Renal pelvis (tissue), 12 donors: ENCODE measurements at places on chromosomes 1 and 21. TPM values are rescaled to one million over a fixed set of nuclear protein-coding genes. Genes with fewer than 3 reads are reported as not detected.

DNA sequence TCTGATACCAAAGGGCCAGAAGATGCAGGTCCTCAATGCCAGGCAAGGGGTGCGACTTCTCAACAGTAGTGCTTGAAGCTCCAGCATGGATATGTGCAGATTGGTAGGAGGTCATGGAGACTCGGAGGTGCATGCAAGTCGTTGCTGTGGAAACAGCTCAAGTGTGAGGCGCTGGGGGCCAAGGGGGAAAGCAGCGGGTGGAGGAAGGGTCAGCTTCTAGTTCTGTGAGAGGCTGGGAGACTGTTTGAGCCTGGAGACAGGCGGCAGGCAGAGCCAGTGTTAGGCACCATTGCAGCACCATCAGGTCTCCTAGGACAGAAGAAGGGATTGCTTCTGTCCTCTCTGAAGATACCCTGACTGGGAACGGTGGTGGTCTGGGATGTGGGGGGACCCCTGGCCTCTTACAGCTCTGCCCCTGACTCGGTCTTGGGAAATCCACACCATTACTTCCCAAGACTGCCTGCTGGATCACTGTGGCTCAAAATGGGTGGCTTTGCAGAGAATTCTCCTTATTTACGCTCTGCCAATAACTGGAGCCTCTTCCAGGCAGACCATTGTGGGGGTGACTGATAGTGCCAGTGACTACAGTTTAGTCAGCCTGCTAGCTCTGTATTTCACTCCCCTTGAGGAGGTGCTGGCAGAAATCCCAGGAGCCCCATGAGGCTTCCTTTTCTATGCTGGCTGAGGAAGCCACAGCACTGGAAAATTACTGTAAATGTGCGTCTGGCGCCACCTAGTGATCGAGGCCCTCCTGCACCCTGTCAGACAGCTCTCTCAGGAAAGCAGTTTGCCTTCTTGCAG lies 46.3 kb upstream of the VANGL1 start:
- DNase-seq = peak; percentile 86

DNA sequence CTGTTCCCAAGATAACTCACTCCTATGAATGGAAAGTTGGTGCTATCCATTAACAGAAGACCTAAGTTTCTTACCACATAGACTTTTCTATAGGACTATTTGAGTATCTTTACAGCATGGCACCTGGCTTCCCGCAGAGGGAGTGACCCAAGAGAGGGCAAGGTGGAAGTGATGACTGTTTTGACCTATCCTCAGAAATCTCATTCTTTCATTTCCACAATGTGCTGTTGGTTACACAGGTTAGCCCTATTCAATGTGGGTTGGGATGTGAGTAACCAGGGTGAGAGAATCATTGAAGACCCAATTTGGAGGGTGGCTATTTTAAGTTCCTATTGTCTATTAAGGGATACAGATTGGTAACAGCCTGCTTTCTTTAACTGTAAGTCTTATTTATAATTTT lies 38.3 kb upstream of the NEXN start:
- DNase-seq = no peak

GRCh38 chr1:1358433-1359271 lies at the start of gene MXRA8:
Gene MXRA8, minus strand, starts transcription at chr1:1358555. Its CDS starts 51 bp downstream, at chr1:1358504.
- DNase-seq = peak; percentile 72

DNA sequence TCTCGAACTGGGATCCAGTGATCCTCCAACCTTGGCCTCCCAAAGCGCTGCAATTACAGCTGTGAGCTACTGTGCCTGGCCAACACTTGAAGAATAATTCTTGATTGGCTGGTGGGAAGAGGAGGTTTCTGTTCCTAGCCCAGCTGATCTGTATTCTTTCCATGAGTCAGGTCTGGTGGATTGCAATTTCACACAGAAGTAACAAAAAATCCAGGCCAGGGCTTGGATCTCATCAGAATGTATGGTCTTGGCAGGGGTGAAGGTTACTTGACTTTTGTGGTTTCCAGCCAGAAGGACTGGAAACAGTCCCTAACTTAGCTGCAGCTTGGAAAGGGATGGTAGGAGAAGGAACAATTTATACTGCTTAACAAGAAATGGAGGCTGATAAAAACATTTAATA lies 5.1 kb upstream of the HP1BP3 start:
- no peak for DNase-seq

TMEM269 gene
- 1.0 TPM for polyA plus RNA-seq

PLEKHN1 gene
- polyA plus RNA-seq = 0.44 TPM

GRCh38 chr1:46689897-46690296 lies 18.2 kb downstream of the TEX38 start:
- DNase-seq = no peak

GRCh38 chr1:1599030-1599934 lies 653 bp downstream of the FNDC10 start:
- no peak for DNase-seq

GRCh38 chr21:32411350-32412161 lies 950 bp upstream of the EVA1C start:
- DNase-seq = peak; percentile 16

GRCh38 chr1:15332952-15333715 lies 76.6 kb upstream of the EFHD2 start:
- DNase-seq = no peak

- DNase-seq = no peak
Measured at GRCh38 chr21:43834146-43834905, 30.7 kb upstream of the AGPAT3 start.

CASZ1 gene
- polyA plus RNA-seq = 19.6 TPM

DNA sequence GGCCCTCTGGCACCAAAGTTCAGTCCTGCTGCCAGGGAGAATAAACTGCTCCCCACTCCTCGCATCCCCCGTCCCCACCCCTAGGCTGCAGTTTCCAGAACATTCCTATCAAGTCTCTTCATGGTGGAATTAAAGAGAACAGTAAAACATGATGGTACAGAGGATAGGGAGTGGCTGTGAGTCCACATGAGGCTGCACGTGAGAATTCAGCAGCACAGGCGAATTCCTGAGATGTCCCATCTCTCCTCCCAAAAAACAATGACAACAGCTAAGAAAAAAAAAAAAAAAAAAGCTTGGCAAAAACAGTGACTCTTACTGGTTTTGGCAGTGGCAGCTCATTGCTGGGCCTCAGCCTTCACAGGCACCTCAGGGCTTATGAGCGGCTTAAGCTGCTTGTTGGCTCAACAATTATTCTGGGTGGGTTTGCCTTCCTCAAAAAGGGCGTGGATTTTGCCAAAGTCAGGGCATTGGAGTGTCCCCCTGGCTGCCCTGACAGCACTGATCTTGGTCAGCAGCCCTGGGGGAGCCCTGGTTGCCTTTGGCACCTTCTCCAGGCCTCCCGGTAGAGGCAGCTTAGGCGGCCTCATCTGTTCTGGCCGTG lies 5.7 kb upstream of the IFFO2 start:
- no peak for DNase-seq

ADAMTS5 gene
- 17.6 TPM for polyA plus RNA-seq

DNA sequence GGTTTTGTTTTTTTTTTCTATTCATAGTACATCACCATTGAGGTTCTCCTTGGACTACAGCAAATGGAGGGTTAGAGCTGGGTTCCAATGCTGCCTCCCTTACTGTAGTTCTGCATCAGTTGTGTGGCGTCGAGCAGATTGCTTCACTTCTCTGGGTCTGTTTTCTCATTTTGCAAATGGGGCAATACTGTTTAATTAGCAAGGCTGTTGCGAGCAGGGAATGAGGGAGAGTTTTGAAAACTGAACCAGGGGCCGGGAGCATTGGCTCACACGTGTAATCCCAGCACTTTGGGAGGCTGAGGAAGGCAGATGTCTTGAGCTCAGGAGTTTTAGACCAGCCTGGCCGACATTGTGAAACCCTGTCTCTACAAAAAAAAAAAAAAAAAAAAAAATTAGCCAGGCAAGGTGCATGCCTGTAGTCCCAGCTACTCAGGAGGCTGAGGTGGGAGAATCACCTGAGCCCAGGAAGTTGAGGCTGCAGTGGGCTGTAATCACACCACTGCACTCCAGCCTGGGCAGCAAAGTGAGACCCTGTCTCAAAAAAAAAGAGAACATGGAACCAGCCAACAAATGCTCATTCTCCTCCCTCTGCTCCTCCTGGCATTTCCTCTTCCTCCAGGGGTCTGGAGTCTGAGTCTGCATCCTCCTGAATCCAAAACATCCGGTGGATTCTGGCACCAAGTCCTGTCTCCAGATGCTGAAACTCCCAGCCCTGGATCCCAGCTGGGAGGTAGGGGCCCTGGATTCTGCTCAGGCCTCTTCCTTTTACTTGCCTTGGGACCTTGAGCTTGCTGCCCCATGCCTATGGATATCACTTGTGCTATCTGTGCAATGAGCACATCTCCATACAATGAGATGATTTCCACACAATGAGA lies 3.7 kb upstream of the PLOD1 start:
- DNase-seq = peak; percentile 16

DNA sequence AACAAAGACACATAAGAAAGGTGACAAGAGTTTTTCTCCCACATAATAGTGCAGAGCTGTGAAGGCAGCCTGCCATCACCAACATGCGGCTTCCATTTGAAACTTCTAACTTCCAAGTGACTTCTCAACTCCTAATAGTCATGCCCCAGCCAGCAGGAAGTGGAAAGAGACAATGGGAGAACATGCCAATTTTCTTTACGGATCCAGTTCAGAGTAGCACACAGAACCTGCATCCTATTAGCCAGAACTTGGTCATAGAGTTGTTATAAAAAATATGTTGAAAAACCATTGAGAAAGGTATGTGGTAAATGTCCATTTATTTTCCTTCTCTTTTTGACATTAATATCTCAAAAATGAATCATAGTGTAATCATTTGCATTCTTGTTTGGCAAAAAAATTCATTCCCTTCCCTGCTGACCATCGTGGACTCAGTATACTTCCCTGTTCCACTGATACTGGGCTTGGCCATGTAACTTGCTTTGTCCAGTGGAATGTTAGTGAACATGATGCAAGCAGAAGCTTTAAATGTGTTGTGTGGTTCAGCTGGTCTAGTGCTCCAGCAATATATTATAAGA lies 197.4 kb downstream of the SEC16B start:
- no peak for DNase-seq

- peak; percentile 41 for DNase-seq
Measured at GRCh38 chr21:31730712-31731055, 1.2 kb downstream of the SCAF4 start.

FMO2 gene
- polyA plus RNA-seq = 0.70 TPM

DNA sequence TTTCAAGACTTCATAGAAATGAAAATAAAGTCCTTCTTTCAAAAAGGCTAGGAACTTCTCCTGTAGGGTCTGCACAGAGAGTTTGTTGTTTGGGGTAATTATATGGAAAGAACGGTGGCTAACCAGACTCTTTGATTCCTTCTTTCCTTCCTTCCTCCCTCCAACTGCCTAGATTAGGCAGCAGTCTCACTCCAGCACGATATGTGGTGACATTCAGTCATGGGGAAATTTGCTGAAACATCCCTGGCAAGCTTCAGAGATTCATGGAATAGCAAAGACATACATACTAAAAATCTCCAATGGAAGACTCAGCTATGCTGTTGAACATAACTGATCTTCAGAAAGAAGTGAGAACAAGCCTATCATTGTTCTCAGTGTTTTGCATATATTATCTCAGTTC lies 4.3 kb downstream of the NTMT2 start:
- DNase-seq = no peak

DNA sequence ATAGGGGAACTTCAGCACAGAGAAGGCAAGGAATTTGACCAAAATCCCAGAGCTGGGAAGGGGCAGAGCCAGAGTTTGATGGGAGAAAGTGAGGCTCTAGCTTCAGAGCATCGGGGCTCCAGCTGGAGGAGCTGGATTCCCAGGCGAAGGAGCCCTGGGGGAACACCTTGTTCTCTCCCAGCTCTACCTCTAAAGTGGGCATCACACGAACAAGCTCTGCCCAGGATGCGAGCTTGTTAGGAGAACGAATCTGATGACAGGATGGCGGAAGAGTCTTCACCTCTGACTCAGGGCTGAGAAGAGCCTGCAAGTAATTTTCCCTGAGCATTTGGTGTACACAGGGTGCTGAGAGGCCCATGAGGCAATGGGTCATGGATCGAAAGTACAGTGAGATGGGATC lies 22.0 kb downstream of the TNNT2 start:
- no peak for DNase-seq

- no peak for DNase-seq
Measured at GRCh38 chr1:167016100-167016750, 27.1 kb downstream of the MAEL start.

CELA3B gene
- polyA plus RNA-seq = not detected

GRCh38 chr1:55500601-55501000 lies 285.4 kb upstream of the USP24 start:
- DNase-seq = no peak

GRCh38 chr1:11700601-11701467 lies 9.3 kb downstream of the DRAXIN start:
- no peak for DNase-seq

DNA sequence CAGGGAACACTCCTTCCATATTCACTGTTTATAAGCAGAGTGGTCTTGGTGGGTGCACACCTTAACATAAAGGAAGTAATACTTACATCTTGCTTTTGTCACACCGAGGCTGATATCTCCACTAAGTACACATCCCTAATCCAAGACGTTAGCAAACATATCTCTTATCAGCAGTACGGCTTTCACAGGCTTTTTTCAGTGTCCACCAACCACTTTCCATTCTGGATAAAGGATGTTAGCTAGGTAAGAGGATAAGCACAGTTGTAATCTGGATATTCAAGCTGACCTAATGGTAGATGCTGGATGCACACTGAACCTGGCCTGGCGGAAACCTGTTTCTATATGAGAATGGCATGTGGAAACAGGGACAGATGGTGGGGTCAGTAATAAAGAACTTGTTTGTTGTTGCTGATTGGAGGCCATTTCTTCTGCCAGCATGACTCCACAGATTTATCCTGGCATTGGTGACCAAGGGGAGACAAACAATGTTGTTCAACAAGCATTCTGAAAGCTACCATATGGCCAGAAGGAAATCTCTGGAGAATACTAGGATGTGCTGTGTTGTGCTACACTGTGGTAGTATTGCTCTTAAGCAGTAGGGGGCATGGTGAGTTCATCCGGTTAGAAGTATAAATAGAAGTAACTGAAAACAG lies 416.4 kb downstream of the PTBP2 start:
- DNase-seq = peak; percentile 57

DNA sequence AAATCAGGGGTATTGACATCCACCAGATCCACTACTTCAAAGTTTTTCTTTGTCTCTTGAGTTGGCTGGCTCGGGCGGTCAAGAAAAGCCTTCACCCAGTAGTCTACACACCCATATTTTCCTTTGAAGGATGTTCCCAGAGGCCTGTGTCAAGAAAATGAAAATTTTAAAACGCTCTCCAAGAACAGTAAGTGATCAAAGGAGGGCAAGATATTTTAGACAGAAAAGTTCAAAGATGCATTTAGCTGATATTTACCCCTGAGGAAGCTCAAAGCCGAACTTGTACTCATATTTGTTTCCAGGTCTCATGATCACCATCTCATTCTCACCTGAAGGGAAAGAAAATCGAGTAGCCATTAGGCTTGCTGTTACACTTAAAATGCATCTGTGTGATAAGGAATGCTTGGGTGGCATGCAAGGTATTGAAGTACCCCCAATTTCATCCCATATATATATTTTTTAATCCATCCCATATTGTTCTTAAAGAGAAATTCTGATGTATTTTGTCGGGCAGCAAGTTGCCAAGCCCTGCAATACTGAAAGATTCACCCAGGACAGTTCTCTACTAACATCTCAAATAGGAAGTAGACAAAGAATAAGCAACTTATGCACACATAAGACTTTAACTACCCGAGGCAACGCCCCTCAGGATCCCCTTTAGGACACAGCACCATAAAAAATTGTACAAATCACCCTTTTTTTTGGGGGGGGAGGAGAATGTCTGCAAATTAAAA lies 1.1 kb downstream of the TXNIP start:
- DNase-seq = no peak

GRCh38 chr1:1946540-1946939 lies 27.5 kb upstream of the TMEM52 start:
- no peak for DNase-seq

ATP6V0B gene
- polyA plus RNA-seq = 152 TPM

- peak; percentile 68 for DNase-seq
Measured at GRCh38 chr1:94383966-94384408, 34.2 kb upstream of the ABCD3 start.

GRCh38 chr1:209653915-209654351 lies 1.7 kb upstream of the LAMB3 start:
- no peak for DNase-seq
